Fibroblast of skin of abdomen (primary cell): ENCODE measurements at places on chromosomes 7 and 10.

- DNase-seq = no peak
These were observed 120.8 kb downstream of the INHBA start for GRCh38 chr7:41582116-41582515.

DNA sequence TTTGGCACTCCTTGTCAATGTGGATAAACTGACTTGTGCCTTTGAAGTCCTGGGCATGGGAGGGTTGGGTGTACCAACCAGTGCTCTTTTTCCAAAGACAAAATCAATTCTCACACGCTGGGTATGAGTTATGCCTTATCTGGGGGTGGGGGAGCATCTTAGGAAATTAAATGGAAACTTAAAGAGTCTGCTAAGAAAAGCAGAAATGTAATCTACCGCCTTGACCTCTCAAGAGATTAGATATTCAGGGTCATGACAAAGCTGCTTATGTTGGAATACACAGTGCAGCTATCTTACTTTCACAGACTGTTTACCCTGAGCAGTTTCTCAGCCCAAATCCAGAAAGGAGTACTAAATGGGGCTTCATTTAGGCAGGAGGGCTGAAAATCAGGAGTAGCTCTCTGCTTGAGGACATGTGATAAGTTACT, 2.6 kb downstream of the MEST start:
- no peak for DNase-seq

DNA sequence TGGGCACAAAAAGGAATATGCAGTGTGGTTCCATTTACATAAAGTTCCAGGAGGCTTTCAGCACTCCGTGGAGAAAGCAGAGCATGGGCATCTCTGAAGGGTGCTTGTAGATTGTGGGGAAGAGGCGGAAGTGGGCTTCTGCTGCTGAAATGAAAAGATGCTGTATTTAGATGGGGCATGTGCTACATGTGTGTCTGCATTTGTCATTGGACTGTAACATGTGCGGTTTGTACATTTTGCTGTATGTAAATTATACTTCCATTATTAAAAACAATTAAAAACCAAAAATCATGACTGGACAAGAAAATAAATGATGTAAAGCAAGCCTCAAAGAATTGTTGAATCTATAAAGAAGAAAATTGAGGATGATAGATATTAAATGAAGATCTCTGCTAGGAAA, 334.0 kb downstream of the WDR37 start:
- DNase-seq = no peak

- no peak for DNase-seq
These were observed 204.6 kb upstream of the NRP1 start for GRCh38 chr10:33539116-33539515.

DNA sequence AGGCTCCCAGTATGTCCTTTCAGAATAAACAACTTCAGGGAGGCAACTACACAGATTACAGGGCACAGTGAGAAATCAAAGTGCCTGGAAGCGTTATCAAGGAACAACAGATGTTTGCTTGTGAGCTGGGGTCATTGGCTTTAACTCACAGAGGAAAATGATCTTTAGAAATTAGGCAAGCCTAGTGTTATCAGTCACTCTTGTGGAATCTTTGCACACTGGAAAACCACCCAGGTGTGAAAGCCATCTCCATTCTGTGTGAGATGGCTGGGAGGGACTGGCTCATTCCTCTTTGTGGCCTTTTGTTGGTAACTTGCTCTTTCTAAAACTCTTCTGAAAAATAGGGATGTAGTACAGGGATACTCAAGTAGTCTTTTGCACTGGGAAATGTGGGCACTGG, 716.0 kb downstream of the XPNPEP1 start:
- no peak for DNase-seq

GRCh38 chr7:113794573-113794972, 124.2 kb downstream of the PPP1R3A start:
- DNase-seq = no peak

- DNase-seq = peak; percentile 60
These were observed 51.3 kb downstream of the MDFIC start for GRCh38 chr7:114973147-114973546.

GRCh38 chr7:158157460-158157859, 430.2 kb downstream of the PTPRN2 start:
- no peak for DNase-seq

DNA sequence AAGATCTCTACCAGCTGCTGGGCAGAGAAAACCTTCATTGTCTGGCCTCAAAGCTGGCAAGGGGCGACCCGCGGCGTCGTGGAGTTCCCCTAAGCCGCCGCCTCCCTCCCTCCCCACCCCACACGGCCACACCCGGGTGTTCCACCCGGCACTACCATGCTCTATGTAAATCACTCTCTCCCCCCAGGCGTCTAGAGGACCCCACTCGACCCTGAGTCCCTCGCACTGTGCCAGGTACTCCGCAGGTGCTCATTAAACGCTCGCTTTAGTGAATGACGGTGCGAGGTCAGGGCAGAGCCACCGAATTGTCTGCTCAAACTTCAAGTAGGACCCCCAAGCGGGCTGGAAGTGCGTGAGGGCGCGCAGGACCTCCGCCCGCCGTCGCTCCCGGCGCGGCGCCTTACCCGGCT, 628 bp downstream of the PARP12 start:
- no peak for DNase-seq

DNA sequence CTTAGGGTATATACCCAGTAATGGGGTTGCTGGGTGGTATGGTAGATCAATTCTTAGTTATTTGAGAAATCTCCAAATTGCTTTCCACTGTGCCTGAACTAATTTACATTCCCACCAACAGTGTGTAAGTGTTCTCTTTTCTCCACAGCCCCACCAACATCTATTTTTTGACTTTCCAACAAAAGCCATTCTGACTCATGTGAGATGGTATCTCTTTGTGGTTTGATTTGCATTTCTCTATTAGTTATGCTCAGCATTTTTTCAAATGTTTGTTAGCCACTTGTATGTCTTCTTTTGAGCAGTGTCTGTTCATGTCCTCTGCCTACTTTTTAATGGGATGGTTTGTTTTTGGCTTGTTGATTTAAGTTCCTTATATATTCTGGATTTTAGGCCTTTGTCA, 66.4 kb downstream of the MGAM2 start:
- peak; percentile 8 for DNase-seq

GRCh38 chr7:158377800-158378623, 209.6 kb downstream of the PTPRN2 start:
- DNase-seq = no peak

- DNase-seq = no peak
These were observed 17.0 kb upstream of the GIMAP2 start for GRCh38 chr7:150668472-150668911.

DNA sequence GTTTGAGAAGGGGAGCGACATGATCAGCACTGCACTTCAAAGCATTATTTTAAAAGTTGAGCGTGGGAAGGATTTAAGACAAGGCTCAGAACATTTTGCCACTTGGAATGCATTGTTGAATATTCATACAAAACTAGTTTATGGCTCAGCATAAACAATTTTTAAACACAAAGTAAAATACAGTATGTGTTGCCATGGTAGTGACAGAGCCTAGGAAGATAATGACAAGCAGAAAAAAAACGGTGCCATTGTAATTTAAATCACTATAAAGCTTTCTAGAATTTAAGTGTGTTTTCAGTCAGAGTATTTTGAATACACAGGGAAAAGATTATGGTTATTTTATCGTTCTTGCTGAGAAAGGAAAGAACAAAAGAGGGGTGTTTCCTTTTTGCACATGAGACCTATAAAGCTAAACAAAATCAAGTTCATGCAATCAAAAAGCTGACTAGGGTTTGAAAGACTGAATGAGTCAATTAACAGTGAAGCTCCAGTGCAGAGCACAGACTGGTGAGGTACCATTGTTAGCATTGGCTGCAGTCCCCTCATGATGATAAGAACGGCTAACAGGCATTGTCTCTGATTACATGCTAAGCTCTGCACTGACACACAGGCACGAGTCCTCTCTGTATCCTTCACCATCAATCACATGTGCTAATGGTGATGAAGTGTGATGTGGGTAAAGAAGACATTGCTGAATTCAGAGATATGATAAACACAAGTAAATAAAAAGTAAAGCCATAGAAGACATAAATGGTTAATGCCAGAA, 181.9 kb upstream of the VSTM2A start:
- no peak for DNase-seq

DNA sequence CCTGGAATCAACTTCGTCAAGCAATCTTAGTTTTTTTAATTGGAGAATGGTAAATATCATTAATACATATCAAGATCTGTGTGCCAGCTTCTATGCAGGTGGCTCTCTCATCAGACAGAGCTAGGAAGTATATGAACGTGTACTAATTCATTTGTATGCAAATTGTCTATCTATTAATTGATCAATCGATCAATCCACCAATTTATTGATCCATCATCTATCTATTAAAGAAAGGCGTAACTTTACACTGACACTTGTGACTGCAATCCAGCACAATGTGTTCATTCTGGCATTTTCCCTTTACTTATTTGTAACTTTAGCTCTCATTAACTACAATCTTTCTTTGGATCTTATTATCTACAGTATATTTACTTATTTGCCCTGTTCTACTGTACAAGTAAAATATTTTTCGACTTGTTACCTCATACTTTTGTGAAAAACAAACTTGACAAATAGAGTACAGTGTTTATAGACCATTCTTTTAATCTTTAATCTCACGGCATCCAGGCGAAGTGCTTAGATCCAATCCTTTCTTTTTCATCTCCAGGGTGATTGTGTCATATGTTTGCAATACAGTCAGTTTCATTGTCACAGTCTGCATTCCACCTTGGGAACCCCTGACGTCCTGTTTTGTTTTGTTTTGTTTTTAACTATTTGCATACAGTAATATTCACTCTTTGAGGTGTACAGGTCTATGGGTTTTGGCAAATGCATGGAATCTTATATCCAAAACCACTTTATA, 22.0 kb upstream of the GHRHR start:
- DNase-seq = no peak

- DNase-seq = peak; percentile 77
These were observed 627 bp upstream of the FLNC start for GRCh38 chr7:128829391-128830166.

DNA sequence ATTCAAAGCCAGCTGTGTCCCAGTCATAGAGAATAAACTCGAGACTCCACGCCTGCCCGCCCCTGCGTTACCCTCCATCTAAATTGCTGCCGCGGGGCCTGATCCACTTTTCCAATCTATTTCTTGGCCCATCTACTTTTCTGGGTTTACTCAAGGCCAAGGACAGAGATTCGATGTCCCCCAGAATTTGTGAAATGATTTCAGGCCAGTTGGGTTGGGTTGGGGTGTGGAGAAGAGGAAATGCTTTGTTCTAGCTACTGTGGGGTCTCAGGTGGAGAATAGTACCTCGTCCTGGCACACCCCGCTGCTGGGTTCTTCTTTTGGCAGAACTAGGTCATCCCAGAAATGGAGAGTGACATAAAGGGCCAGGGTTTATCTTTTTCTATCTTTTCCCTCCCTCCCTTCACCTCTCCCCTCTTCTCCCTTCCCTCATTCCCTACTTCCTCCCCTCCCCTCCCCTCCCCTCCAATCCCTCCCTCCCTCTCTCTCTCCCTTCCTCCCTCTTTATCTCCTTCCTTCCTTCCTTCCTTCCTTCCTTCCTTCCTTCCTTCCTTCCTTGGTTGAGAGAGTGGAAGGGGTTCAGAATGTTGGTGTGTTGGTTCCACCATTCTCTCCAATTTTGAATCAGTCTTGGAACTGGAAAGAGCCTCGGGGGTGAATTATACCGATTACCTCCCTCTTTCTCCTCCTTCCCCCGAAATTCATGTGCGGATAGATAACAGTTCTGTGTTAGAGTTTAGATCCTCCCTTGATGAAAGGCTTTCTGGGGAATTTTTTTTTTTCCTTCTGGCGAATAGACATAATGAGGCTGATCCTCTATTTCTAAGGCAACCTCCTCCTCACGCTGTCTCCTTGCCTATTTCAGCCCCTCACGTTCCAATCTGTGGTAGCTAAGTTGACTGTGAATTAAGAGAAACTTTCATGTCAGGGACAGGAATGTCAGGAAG, 1.2 kb upstream of the TMEM229A start:
- no peak for DNase-seq

- no peak for DNase-seq
These were observed 266.6 kb upstream of the GNAI1 start for GRCh38 chr7:79868010-79868409.

- DNase-seq = peak; percentile 65
These were observed 62.8 kb upstream of the C7orf33 start for GRCh38 chr7:148527717-148528168.

- no peak for DNase-seq
These were observed 95.3 kb downstream of the SEC61G start for GRCh38 chr7:54663603-54664234.

DNA sequence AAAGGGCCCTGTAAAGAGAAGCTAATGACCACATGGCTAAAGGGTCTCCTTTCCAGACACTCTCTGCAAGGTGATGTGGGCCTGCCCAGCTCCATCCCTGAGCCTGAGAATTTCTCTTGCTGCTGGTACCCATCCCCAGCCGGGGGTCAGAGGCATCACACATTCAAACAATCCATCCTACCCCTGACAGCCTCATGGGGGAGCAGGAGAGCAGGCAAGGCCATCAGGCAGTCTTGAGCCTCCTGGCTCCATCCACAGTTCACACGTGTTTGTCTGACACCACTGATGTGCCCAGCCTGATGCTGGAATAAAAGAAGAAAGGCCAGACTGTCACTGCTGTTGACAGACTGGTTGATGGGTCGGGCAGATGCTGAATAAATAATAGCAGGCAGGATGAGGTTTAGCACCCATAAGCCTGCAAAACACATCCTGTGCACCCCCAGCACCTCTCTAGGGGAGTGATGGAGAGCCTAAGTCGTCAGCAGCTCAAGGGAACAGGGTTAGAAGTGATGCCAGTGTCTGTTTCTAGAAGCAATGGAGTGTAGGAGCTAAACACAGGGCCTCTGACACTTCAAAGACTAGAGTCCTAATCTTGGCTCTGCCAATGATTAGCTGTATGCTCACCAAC, 43.5 kb downstream of the TLL2 start:
- peak; percentile 12 for DNase-seq

DNA sequence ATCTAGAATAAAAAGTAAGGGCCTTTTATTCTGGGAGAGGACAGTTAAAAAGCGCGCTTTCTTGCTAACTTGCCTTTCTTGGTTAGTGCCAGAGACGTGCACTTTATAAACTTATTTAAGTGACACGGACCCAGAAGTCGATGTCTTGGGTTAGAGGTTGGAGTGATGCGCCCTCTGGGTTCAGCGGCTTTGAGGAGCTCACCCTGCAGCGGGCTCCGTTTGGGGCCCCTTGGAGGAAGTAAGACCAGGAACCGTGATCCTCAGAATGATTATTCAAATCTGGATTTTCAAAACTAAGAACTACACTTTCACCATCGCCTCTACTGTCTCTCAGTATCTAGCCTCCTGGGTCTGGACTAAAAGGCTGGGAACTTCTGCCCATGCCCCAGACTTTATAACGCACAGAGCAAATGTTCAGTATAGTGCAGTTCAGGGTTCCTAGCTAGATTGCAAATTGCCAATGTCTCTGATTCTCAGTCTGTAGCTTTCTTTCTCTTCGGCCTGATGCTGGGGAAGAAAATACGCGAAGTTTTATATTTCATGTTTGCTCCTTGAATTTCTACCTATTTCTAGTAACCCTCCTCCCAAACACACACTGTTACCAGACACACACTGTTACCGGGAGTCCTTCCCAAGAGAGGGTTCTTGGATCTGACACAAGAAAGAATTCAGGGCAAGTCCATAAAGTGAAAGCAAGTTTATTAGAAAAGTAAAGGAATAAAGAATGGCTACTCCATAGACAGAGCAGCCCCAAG, 18.6 kb upstream of the SMO start:
- no peak for DNase-seq

GRCh38 chr10:117268258-117268657, 27.3 kb downstream of the SLC18A2 start:
- DNase-seq = no peak

- no peak for DNase-seq
These were observed 30.8 kb downstream of the ABI1 start for GRCh38 chr10:26829810-26830515.
